CD4-positive, alpha-beta T cell treated with Interleukin-17A for 1 hour (primary cell): ENCODE measurements at places on chromosomes 13 and 19.

DNA sequence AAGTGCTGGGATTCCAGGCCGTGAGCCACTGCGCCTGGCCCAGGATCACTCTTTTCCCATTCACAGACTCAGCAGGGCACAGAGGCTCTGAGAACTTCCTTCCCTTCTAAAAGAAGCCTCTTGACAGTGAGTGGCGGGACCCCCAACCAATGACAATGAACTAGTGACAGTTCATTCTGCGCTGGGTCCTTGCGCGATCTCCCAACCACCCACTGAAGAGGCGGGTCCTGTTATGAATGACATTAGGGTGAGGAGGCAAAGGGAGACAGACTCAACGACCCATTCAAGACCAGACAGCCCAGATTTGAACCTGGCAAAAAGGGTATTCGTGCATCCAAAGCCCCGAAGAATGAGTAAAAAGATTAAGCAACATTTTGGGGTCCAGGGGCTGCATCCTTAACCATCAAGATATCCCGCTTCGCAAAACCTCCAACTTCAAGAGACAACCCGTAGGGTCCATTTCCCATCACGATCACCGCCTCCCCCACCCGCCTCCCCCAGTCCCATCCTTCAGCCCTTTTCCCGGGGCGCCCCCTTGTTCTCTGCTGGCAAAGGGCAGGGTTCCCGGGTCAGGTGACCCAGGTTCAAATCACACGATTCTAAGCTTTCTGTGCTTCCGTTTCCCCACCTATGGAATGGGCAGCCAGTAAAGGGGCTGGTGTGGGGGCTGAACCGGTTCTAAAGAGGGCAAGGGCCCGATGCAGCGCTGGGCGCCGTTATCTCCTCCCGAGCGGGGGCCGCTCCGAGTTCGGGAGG lies 719 bp downstream of the SUGP2 start:
- DNase-seq = peak; percentile 78

- DNase-seq = no peak
These were observed 88.6 kb downstream of the DPF1 start for GRCh38 chr19:38135150-38135998.

- DNase-seq = no peak
These were observed 13.9 kb downstream of the MPND start for GRCh38 chr19:4357095-4357797.

GRCh38 chr13:75787249-75787928 lies 151.3 kb downstream of the LMO7 start:
- DNase-seq = no peak
